Daoy (cell line): ENCODE measurements at places on chromosomes 6 and 20.

DNA sequence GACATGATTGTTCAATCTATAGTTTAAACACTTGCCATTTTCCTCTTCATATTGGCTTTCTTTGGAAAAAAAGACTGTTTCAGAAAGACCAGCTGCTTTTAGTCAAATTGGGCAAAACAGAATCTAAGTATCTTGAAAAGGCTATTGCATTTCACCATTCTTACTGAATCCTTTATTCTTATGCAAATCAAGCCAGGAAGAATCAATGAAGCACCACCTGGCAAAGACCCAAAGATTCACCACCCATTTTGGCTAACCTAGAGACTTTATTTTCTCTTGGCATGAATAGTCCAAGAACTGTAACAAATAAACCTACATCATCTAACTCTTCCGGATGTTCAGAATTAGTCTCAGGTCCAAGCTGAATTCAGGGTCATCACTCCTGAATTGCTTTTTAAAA lies 71.3 kb upstream of the EYA4 start:
- DNase-seq = no peak

DNA sequence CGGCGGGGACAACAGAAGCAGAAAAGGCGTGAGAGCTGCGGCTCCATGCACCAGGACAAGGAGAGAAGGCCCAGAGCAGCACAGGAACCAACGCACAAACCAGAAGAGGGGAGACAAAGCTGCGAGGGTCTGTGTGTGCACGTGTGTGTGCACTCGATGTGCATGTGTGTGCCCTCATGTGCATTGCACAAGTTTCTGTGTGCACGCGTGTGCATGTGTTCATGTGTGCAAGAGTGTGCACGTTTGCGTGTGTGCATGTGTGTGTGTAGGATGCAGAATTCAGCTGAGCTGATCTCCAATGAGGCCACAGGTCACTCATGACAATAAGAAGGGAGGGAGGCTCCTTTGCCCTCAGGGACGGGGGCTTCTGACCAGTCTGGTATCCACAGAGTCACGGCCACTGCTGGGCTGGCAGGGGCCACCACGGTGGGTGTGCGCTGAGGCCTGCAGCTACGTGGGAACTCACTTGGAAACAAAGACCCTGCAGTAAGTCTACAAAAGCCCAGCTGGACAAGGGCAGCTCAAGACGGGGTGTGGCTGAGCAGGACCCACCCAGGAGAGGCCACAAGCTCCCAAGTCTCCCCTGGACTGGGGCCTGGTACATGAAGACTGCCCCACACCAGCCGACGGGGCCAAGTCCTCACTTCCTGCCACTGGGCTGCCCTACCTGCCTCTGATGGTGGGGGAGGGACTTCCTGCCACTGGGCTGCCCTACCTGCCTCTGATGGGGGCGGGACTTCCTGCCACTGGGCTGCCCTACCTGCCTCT lies 48.1 kb upstream of the CHRNA4 start:
- DNase-seq = no peak

DNA sequence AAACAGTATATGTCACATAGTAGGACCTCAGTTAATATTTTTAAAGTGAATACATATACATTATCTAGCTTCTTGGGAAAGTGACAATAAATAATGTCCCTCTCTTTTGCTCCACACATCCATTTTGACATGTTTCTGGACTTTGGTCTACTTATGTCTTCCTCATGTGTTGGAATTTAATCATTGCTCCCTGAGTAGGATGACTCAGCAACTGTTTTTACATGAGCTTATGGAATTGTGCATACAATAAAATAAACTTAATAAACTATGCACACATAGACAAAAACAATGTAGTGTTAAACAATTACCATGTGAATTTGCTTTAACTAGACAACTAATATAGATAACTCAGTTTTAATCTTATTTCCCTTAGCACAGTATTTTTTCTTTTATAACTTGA lies 503.8 kb downstream of the TFAP2B start:
- no peak for DNase-seq

GRCh38 chr6:4394786-4395185 lies 259.4 kb upstream of the ECI2 start:
- no peak for DNase-seq

GRCh38 chr20:38175304-38176180 lies 10.5 kb upstream of the TGM2 start:
- no peak for DNase-seq

DNA sequence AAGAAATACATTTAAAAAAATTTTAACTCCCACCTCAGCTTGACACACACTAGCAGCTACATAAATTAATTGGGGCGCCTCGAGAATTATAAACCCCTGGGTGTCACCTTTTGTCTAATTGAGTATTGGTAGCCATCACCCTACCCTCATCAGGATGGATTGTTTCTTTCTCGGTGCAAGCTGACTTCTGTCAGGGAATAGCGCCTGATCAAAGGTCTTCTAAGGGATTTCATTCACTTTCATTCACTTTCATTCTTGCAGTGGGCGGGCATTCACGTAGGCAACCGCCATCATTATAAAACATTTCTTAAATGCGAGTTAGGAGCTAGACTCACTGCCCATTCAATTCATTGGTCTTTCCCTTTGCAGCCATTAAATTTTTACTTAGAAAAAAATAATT lies 239.2 kb upstream of the SASH1 start:
- DNase-seq = peak; percentile 16

DNA sequence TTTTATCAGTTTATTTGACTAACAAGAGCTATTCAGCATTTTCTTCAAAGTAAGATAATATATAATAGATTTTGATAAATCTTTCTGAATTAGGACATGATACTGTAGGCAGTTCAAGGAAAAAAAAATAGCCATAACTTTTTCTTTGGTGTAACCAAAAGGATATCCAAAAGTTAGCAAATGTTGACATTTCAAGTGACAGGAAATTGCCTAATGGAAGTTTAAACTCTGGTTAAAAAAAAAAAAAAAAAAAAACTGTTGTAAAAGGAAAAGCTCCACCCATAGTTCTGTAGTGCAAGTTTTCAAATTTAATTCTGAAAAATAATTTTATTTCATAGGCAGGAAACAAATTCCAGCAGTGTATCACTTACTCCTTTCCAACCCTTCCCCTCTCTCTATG lies 18.8 kb downstream of the HEBP2 start:
- no peak for DNase-seq

GRCh38 chr6:119361209-119361608 lies 11.6 kb upstream of the MAN1A1 start:
- peak; percentile 5 for DNase-seq

DNA sequence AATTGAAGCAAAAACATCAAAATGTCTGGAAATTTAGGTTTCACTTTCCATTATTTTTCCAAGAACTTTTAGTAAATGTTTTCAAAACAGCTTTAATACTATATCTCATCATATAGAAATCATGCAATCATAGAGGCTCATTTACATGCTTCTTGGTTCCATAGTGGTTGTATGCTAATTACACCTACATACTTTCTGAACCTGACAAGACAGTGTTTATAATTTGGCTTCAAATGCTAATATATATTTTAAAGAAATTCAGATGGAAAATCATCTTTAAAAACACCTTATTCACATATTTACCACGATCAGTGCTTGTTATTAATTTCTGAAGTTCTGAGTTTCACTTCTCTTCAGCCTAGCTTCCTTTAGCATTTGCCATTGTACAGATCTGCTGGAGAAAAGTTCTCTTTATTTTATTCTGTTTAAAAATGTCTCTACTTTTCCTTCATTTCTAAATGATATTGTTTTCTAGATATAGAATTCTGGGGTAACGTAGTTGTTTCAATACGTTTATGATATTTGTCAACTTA lies 89.9 kb downstream of the PLCB1 start:
- no peak for DNase-seq

- DNase-seq = no peak
Observed at GRCh38 chr20:43389211-43389610, 68.5 kb upstream of the SRSF6 start.

DNA sequence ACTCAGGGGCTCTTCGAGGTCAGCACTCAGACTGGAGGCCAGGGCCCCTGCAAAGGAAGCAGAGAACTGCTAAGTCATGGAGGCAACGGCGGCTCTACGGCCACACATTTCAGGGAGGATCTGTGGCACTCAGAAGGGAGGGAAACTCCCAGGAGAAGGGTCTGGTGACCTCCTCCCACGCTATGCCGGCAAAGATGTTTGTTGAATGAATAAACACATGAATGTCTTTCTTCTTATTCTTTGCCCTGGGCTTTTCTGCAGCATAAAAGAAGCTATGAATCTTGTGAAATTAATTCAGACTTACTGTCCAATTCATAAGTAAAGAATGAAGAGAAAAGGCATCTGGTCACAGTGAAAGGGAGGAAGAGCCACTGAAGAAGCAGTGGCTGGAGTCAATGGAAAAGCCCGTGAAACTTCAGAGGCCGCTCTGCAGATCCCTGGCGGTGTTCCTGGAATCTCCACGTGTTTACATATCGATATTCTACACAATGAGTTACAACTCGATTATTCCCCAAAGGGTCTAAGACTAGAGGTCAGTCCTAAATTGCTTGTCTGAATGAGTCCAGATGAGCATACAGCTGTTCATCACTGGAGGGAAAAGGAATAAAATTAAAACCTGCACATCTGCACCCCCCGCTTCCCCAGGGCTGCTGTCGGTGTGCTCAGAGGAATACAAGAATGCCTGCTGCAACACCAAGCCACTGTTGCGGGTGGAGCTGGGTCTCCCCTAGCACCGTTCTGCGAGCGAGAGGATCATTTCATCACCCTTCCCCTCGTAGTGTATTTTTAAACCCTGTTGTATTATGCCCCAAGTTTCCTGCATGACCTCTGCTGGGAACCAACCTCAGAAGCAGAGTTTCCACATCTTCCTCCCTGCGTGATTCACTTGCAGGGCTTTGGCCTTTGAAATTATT lies 25.6 kb downstream of the INSM1 start:
- no peak for DNase-seq

DNA sequence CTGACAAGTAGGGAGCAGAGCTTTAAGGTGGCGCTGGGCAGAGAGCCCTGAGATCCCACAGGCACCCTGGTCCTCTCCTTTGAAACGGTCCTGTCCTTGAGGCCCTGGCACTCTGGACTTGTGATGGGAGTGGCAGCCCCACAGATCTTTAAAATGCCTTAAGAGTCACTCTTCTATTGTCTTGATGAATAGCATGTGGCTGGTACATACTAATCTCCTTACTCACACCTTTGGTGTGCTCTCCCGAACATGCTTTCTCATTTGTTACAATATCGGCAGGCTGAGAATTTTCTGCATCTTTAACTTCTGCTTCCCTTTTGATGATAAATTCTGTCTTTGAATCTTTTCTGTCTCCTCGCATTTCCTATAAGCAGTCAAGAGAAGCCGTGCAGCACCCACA lies 333.8 kb downstream of the TFAP2A start:
- DNase-seq = peak; percentile 26

- DNase-seq = no peak
Observed at GRCh38 chr20:25022680-25023079, 30.1 kb upstream of the APMAP start.

GRCh38 chr6:155257796-155258195 lies 6.0 kb upstream of the CLDN20 start:
- DNase-seq = no peak
